ENCODE measurements at places on chromosomes 2 and 18.

DNA sequence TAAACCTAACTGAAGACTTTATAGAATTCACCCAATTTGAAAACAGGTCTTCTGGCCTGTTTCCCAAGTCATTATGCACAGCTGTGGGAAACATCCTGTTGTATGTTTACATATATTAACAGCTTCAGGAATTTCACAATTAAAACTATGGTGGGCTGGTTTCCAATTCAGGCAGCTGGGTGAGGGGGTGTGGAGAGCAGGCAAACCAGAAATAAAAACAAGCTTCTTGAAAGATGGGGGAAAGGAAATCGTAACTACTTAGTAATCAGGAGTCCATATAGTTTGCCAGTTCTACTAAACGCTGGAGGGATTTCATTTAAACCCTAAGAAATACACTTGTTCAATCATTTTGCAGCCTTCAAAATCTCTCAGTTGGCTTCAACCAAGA, 22.8 kb downstream of the ATP8B1 start:
- no peak for DNase-seq

GRCh38 chr2:108074150-108074549, 87.8 kb downstream of the SLC5A7 start:
- no peak for DNase-seq

DNA sequence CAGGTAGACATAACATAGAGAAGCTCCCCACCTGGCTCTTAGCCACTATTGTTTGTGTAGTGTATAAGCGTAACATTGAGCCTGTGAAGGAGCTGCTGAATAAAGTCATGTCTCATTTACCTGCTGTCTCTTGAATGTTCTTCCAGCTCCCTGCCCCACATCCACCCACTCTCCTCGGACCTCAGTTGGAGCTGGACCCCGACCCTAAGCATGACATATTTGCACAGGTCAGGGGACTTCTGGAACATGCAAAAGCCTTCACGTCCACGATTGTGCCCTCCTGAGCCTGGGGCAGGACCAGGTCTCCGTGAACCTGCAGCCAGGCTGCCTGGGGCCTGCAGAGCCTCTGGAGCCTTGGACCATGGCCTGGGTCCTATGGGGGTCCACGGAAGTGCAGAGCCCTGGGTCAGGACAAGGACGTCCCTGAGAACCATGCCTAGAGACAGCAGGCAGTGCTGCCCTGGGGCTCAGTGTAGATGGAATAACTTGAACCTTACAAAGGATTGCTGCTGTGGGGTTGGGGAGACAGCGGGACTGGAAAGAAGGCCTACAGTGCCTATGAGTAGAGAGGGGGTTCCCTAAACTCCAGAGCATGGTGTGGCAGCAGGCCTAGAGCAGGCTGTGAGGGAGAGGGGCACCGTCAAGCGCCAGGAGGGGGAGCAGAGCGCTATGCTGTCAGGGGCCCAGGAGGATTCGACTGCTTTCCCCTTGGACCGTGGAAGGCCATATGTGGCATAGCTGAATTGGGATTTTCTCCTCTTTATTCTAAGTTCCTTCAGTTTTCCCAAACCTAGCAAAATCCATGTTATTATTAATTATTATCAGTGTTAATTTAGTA, 99.9 kb upstream of the ZNF236 start:
- no peak for DNase-seq

DNA sequence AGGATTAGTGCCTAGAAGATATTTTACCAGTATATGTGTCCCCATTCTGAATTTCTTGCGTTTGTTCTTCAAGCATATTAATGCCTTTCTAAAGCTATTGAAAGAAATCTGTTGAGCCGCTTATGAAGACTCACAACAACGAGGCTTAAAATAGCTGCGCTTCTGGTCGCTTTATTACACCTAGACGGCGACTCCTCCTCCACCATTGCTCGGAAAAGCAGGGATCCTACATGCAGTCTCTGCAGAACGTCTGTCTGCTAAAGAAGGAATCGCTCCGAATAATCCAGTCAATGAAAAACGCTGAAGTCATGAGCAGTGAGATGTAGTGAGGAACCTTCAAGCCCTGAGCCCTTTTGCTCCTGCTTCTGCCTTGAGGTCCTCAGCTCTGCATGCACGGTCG, 94.8 kb upstream of the ZNF516 start:
- no peak for DNase-seq

DNA sequence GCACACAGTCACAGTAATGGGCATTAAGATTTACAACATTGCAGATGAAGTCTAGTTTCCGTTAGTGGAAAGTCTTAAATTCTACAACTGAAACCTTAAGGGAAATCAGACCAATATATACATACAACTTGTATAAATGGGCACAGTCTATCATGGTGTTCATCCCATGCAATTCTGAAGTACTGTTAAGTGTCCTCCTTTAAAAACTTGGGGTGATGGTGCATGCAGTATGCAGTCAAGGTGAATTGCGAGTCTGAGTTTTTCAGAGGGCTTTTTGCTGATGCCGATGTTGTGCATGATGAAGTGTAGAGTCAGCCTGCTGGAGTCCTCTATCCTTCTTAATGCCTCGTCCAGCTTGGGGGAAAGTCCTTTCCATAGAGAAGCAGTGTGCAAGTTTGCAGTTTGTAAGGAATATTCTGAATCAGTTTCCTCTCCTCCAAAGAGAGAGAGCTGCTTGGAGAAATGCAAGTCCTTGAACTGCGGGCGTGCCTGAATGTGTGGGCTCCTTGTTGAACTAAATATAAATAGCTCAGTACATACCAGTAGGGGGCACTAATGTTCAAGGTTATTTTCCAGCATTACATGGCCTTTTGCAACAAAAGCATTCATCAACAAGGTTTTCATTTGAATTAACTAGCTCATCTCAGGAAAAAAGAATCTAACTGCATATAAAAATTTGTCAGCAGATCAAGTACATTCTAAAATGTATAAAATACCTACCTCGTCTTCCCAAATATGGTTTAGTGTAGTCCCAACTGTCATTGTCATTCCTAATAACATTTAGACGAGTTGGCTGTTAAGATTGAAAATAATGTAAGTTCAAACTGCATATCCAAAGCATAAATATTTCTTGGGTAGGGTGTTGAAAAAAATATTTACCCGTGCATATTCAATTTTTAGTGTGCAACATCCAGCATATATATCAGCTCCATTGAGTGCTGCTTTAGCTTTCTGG, 21.3 kb downstream of the HNRNPLL start:
- DNase-seq, result no peak

- DNase-seq, result no peak
Observed at GRCh38 chr2:133322909-133323308, 245.4 kb downstream of the NCKAP5 start.
